ENCODE measurements at places on chromosomes 12 and 14. TPM values are rescaled to one million over a fixed set of nuclear protein-coding genes. Genes with fewer than 3 reads are reported as not detected.

The DPY19L2 gene
- 0.24 TPM for total RNA-seq

The GPR137C gene
- 0.72 TPM for total RNA-seq

The PTPRR gene
- total RNA-seq: 0.27 TPM

The TMEM179 gene
- total RNA-seq: not detected

The OAS1 gene
- 51.5 TPM for total RNA-seq

The OR4E2 gene
- not detected for total RNA-seq

GRCh38 chr12:5730962-5731361, 214.1 kb downstream of the ANO2 start:
- H3K4me3 ChIP-seq: no peak overlapping the region
- DNase-seq: no peak
- H3K27me3 ChIP-seq: no peaks in the 10 kb centered on the region
- H3K27ac ChIP-seq: no peak overlapping the region

DNA sequence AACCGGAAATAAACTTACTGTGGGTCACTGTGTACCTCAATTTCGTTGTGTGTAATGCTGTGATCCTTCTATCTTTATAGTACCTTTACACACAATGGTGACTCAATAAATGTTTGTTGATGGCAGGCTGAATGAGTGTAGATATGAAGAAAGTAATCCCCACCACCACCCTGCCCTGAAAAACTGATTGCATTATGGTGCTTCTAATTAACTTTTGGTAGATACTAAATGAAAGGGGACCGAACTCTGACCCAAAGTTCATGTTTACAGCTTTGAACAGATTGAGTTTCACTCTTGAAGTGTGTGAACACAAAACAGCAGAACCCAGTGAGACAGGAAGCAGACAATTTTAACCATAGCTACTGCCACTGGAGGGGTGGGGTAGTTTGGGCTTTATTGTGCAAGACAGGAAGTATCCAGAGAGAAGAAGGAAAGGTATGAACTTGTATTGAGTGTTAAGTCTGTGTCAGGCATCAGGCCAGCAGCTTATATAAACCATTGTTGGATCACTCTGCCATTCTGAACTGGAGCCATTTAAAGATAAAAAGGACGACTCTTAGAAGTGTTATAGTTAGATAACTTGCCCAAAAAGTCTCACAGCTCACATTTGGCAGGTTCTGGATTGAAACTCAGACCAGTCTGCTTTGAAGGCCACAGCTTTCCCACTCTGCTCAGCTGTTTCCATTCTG, 197.0 kb upstream of the AMIGO2 start:
- peak; percentile 36 for DNase-seq
- no peak overlapping the region for H3K4me3 ChIP-seq
- peaks cover 5% of the 10 kb centered on the region for H3K4me1 ChIP-seq
- no peaks in the 10 kb centered on the region for H3K36me3 ChIP-seq
- no peaks in the 10 kb centered on the region for H3K27me3 ChIP-seq
- H3K27ac ChIP-seq: no peak overlapping the region

- no peaks in the 10 kb centered on the region for H3K36me3 ChIP-seq
- H3K4me3 ChIP-seq: no peak overlapping the region
- H3K27me3 ChIP-seq: 0 out of 2 replicates have a peak, but pooled peaks cover 2% of the 10 kb centered on the region
- no peak for DNase-seq
- H3K27ac ChIP-seq: no peak overlapping the region
Observed at GRCh38 chr14:77203611-77204458, 22.2 kb downstream of the TMEM63C start.

GRCh38 chr14:91173904-91174303, 60.0 kb downstream of the DGLUCY start:
- H3K4me1 ChIP-seq: no peaks in the 10 kb centered on the region
- H3K27ac ChIP-seq: no peak overlapping the region
- H3K27me3 ChIP-seq: no peaks in the 10 kb centered on the region
- no peak for DNase-seq

DNA sequence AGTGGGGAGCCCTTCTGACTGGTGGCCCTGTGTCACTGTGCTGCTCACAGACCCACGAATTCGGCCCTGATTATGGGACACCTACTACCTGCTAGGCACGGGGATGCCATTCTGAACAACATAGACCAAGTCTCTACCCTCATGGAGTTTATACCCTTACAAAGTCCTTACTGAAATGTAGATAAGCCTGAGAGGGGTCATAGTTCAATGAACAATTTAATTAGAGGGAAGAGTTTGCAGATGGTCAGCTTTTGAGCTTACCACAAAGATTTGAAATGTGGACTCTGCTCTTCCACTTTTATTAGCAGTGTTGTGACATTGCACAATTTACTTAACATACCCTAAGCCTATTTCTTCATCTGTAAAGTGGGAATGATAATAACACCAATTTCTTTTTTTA, 161.1 kb downstream of the MYRFL start:
- H3K36me3 ChIP-seq: no peaks in the 10 kb centered on the region
- no peak overlapping the region for H3K4me3 ChIP-seq
- DNase-seq: no peak
- no peaks in the 10 kb centered on the region for H3K4me1 ChIP-seq
- H3K27me3 ChIP-seq: no peaks in the 10 kb centered on the region

DNA sequence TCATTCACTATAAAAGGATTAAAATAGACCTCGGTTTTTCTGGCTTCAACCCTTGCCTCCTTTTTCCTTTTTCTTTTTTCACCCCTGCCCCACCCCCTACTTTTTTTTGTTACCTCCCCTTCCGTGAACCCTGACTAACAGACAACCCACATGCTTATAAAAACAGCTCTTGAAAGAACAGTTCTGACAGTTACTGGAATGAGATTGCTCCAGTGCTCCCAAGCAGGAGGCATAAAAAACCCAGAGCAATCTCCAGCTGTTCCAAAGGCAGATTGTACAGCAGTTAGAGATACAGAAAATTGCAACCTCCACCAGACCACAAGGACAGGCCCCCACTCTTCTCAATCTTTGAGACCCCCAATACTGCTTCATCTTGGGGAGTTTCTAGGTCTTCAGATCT, 29.9 kb upstream of the TMEM260 start:
- DNase-seq: no peak
- H3K27me3 ChIP-seq: 0 out of 2 replicates have a peak, but pooled peaks cover 2% of the 10 kb centered on the region
- H3K4me3 ChIP-seq: no peak overlapping the region
- no peaks in the 10 kb centered on the region for H3K4me1 ChIP-seq

DNA sequence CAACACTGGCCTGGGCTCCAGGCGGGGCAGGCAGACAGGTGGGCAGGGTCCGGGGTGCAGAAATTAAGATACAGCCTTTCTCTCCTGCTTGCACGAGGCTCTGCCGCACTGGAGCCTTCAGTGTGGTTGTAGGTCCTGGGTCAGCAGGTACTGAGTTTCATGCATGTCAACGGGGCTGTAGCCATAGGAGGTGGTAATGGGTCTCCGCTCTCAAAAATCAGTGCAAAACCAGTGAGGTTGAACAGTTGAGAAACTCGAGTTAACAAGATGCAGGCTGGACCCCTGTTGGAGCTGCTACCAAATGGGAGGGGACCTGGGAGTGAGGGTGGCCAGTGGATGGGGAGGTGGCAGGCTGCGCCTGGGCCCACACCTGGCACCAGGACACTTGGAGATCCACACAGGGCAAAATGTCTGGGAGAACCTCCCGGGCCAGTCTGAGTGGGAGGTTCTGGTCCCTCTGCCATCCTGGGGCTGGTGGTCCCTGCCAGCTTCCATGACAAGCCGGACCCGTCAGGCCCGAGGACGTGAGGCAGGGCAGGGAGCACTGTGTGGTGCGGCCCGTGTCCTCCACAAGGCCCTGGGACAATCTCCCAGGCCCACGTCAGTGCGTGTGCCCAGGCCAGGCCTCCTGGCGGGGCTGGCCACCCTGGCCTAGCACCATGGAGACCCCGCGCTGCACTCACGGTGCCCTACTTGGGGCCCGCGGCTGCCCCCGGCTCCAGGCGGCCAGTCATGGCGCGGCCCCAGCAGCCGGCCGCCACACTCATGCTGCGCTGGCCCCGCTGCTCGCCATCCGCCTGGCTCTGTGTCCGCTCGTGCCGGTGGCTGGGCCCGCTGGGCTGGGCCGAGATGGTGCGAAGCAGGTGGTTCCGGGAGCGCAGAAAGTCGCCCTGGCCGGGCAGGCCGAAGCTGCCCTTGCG, 5.1 kb downstream of the ARL6IP4 start:
- no peak overlapping the region for H3K4me3 ChIP-seq
- DNase-seq: no peak
- peaks cover 2% of the 10 kb centered on the region for H3K36me3 ChIP-seq

DNA sequence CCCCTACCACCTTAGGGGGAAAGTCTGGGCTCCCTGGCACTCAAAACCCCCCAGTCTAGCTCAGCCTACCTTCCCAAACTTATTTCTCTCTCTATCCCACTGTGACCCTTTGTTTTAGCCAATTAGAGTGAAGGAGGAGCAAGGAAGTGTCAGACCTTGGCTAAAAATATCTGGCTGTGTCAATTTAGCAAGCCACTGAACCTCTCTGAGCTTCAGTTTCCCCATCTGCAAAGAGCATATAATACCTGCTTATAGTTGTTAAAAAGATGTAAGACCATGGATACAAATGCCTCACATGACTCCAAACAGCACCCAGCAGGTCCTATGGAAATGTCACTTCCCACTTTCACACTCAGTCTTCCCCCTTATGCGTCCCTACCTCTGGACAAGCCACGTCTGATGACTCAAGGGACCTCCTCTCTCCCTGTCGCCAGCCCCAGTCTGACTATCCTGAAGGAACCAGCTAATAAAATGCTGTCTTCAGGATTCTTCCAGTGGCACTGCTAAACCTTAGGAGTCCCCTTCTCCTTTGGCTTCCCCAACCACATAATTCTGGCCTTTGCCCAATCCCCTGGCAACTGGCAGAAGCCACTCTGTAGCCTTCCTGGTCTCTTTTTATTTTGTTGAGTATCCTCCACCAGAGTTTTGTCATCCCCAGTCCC, 19.3 kb downstream of the FOXN3 start:
- H3K4me3 ChIP-seq: no peak overlapping the region
- no peaks in the 10 kb centered on the region for H3K27me3 ChIP-seq
- no peak for DNase-seq
- peaks cover 6% of the 10 kb centered on the region for H3K4me1 ChIP-seq

DNA sequence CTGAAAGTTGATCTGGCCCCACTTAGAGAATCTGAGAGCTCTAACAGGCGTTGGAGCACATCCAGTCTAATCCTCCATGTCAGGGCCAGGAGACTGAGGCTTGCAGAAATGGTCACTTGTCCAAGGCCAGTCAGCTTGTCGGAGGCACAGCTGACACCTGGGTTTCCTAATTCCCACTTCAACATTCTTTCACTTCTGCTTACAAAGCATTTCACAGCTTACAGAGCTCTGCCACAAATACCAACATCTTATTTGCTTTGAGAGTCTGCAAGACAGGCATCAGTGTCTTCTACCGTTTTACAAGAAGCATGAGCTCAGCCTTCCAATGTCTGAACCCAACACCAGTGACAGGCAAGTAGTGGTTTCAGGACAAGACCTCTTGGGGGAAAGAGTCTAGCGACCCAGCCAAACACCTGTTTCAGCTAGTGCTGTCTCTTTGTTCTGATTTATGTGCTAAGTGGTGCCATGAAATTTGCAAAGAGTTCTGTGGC, 31.8 kb downstream of the ISCA2 start:
- DNase-seq: peak; percentile 9
- peaks cover 5% of the 10 kb centered on the region for H3K4me1 ChIP-seq
- no peaks in the 10 kb centered on the region for H3K36me3 ChIP-seq
- H3K4me3 ChIP-seq: no peak overlapping the region
- no peak overlapping the region for H3K27ac ChIP-seq

GRCh38 chr12:69328426-69328825, 19.8 kb upstream of the LYZ start:
- H3K4me1 ChIP-seq: no peaks in the 10 kb centered on the region
- no peak overlapping the region for H3K4me3 ChIP-seq
- no peak overlapping the region for H3K27ac ChIP-seq
- H3K27me3 ChIP-seq: no peaks in the 10 kb centered on the region
- no peaks in the 10 kb centered on the region for H3K36me3 ChIP-seq

DNA sequence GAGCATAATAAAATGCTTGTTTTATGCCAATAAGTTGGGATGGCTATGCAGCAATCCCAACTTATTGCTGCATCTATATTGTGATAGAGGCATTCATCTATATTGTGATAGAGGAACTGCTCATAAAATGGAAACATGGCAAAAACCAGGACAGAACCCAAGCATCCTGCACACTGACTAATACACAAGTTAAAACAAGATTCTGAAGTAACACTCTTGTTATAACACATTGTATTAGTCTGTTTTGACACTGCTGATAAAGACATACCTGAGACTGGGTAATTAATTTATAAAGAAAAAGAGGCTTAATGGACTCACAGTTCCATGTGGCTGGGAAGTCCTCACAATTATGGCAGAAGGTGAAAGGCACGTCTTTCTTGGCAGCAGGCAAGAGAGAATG, 36.8 kb downstream of the KCNK10 start:
- no peaks in the 10 kb centered on the region for H3K36me3 ChIP-seq
- no peak overlapping the region for H3K4me3 ChIP-seq
- no peaks in the 10 kb centered on the region for H3K4me1 ChIP-seq
- DNase-seq: no peak

- no peak overlapping the region for H3K4me3 ChIP-seq
- DNase-seq: no peak
- H3K27me3 ChIP-seq: no peaks in the 10 kb centered on the region
Observed at GRCh38 chr12:132125736-132126135, 18.4 kb downstream of the DDX51 start.

GRCh38 chr14:69685218-69685616, 73.8 kb downstream of the SUSD6 start:
- no peak overlapping the region for H3K4me3 ChIP-seq
- peak overlapping the region; percentile 61 for H3K27ac ChIP-seq
- H3K4me1 ChIP-seq: peaks cover 47% of the 10 kb centered on the region
- no peak for DNase-seq
- H3K36me3 ChIP-seq: no peaks in the 10 kb centered on the region

GRCh38 chr12:101813117-101813516, 17.6 kb downstream of the GNPTAB start:
- H3K4me1 ChIP-seq: no peaks in the 10 kb centered on the region
- H3K36me3 ChIP-seq: no peaks in the 10 kb centered on the region
- DNase-seq: no peak
- H3K27me3 ChIP-seq: no peaks in the 10 kb centered on the region

- H3K4me1 ChIP-seq: no peaks in the 10 kb centered on the region
- no peaks in the 10 kb centered on the region for H3K27me3 ChIP-seq
- DNase-seq: no peak
- no peak overlapping the region for H3K4me3 ChIP-seq
- no peak overlapping the region for H3K27ac ChIP-seq
Observed at GRCh38 chr14:96920023-96920422, 122.8 kb downstream of the VRK1 start.

GRCh38 chr14:102854091-102854703, 68.3 kb upstream of the AMN start:
- H3K4me1 ChIP-seq: peaks cover 7% of the 10 kb centered on the region
- H3K4me3 ChIP-seq: no peak overlapping the region
- no peaks in the 10 kb centered on the region for H3K27me3 ChIP-seq
- H3K27ac ChIP-seq: no peak overlapping the region
- peaks cover 29% of the 10 kb centered on the region for H3K36me3 ChIP-seq
- no peak for DNase-seq

DNA sequence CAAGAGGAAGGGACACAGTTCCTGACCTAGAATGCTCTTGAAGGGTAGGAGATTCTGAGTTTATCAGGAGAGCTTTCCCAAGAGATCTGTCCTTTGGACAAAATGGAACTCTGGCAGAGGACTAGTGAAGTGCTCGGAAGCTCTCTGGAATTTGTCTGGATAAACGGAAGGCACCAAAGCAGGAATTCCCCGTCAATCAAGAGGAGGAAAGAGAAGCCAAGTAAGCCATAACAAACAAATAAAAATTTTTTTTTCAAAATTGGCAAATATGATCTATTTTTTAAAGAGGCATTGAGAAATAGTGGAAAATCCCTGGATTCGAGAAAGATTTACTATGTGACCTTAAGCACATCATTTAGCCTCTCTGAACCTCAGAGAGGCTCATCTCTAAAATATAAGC, 99.2 kb downstream of the GRIN2B start:
- no peak overlapping the region for H3K27ac ChIP-seq
- DNase-seq: no peak
- H3K27me3 ChIP-seq: no peaks in the 10 kb centered on the region
- H3K4me1 ChIP-seq: no peaks in the 10 kb centered on the region
- H3K4me3 ChIP-seq: no peak overlapping the region

All from GM12878 (cell line).